Suppressor macrophage treated with lipopolysaccharide for 1 hour (primary cell): ENCODE measurements at places on chromosomes 11 and 22.

GRCh38 chr22:50670513-50670912 lies 2.1 kb upstream of the SHANK3 start:
- no peak for DNase-seq

DNA sequence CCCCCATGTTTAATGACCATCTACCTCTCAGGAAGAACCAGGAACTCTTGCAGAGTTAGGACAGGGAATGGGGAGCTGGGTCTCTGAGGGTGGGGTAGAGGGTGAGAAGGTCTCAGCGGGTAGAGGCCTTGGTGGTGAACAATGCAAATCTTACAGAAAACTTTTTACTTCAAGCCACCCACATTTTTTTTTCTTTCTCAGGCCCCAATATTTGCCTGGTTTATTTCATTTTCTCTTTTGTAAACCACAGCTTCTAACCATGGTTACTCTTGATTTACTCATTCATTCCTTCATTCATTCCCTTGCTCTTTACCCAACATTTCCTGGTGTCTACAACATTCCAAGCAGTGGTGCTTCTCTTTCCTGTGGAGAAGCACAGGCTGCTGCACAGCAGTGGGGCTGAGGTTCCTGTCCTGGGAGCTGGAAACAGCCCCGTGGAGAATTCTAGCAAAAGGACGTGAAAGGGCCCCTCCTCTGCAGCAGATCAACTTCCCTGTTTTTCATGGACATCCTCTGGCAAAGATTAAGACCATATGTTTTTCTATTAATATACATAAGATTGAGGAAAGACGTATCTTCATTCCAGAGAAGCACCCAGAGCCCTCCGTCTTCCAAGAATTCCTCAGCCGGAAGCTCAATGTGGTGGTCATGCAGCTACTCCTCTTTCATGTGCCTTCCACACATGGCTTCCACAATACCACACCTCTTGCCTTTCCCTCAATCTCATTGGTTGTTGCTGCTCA lies 224.4 kb upstream of the SESN3 start:
- no peak for DNase-seq

DNA sequence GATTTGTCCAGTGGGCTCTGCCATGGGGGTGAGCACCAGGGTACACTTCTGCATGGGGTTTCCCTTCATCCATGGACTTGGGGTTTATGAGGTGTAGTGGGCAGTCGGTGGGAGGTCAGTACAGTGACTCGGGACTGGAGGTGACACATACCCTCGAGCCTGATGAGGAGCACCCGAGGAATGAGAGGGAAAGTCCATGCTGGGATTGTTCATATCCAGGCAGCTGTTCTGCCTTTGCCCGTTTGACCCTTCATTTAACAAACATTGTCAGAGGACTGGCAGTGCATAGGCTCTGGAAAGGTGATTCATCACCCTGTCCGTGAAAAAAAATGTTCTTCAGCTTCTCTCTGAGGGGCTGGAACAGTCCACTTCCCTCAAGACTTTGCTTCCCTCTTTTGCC lies 2.7 kb downstream of the NAV2 start:
- peak; percentile 93 for DNase-seq

DNA sequence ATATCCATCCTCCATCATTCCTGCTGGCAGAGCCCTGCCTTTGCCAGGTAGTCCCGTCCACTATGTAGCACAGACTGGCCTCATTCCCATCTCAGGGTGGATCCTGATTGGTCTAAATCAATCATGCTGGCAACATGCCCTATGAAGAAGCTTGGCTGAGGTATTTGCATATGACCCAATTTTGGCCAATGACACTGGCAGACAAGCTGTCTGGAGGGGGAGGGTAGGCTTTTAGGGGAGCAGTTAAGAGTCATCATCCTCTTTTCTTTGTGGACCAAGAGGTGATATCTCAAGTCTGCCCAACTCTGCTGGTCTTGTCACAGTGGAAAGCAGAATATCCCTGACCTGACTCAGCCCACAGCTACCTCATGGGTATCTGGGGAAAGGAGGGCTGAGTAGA lies 5.1 kb downstream of the CCDC89 start:
- DNase-seq, result no peak

DNA sequence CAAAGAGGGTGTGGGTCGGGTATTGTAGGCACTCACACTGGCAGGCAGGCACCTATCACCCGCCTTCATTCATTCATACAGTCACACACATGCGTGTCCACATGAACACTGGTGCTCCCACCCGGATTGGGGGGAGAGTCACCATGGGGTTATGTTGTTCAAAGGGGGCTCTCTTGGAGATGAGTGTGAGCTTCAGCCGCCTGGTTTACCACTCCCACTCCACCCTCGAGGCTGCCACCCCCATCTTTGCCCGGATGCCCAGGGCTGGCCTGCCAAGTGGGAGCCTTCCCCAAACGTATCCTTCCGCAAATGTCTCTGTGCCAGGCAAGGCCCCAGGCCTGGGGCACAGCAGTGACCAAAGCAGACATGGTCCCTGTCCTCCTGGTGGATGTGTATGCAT lies 22.6 kb downstream of the MRGPRD start:
- DNase-seq, result no peak

DNA sequence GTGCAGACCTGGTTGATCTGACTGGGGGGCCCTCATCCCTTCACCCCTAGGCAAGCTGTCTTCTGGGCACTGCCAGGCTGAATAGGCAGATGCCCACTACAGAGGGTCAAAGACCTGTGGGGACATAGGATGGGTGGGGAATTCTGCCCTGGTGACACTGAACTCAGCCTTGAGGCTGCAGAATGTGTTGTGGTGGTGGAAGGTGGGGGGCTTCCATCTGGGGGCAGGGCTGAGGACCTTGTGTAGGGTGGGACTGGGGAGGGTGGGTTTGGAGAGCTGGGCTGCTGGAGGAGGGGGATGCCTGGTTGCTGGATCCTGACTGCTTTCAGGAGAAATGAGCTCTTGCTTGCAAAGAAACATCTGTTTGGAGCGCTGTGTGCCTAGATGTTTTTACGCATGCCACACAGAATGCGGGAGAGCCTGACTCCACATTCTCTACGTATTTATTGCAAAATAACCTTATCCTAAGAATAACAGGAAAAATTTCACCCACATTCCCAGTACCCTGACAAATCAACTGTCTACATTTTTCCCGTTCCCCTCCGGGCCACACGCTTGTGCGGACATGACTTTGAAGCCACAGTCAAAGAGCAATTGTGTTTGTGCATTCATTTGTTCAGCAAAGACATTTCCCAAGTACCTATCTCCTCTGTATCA lies 18.3 kb downstream of the SMIM38 start:
- DNase-seq, result no peak

DNA sequence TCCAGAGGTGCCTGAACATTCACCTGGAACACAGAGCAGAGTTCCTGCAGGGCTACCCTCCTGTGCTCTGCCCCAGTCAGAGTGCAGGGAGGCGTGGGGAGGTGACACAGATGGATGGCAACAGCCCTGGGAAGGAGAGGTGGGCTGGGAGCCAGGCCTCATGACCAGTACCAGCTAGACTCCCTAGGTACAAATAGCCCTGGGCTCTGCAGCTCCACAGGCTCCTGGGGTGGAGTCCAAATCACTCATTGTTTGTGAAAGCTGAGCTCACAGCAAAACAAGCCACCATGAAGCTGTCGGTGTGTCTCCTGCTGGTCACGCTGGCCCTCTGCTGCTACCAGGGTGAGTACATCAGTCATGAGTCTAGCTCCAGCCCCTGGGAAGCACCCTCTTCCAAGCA lies at the start of gene SCGB1D2:
Gene SCGB1D2, plus strand, starts transcription at position 219 of the 400 bp plus-strand sequence. Its CDS starts 69 bp downstream, at position 288.
- DNase-seq, result no peak

DNA sequence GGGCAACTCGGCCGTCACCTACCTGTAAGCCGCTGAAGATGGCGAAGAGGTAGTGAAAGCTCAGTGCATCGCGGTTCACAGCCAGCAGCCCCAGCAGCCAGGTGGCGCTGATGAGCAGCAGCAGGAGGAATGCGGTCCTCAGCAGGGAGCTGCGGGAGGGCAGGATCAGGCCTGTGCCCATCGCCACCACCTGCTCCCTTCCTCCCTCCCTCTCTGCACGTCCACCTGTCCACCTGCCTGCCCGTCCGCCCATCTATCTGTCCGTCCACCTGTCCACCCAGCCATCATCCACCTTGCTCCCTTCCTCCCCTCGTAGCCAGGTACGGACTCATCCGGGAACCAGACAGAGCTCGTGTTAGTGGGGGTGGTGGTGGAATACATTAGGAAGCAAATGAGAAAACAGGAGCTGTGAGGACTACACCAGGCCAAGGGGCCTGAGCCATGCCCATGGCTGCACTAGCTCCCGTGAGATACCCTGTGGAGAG lies 32.2 kb downstream of the TRMU start:
- peak; percentile 71 for DNase-seq

GRCh38 chr11:69686452-69686851 lies 11.3 kb upstream of the LTO1 start:
- DNase-seq, result no peak

DNA sequence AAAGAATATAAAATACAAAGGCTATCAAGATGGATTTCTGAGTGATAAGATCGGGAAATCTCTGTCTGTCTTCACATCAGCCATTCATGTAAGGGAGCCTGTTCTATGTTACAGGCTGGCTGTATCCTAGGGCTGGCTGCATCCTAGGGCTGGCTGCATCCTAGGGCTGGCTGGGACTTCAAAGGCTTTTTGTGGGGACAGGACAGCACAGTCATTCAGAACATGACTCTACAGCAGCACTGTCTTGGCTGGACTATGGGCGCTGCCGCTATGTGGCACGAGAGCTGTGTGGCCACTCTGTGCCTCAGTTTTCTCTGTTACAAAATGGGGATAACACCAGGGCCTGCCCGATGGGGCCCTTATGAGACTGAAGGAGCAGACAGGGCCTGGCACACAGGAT lies 10.2 kb downstream of the ADAMTS8 start:
- no peak for DNase-seq

DNA sequence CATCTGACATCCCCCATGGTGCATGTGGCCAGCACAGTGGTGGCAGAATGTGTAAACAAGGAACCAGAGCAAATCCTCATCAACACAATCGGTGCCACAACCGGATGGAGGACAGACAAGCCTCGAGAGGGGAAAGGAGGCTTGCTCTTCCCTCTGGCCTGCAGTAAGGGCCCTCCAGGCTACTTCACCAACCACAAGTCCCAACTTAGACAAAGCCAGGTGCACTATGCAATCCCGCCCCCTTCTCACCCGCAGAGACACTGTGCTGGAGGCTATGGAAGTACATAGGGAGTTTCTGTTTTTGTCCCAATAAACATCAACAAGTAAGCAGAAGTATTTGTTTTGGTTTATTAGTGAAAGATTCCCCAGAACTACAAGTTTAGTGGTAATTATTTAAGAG lies 54.3 kb downstream of the SPATA19 start:
- no peak for DNase-seq

- no peak for DNase-seq
These were observed 965 bp upstream of the PAMR1 start for GRCh38 chr11:35526370-35526792.

- no peak for DNase-seq
These were observed 51.6 kb downstream of the DHCR7 start for GRCh38 chr11:71396548-71397123.

DNA sequence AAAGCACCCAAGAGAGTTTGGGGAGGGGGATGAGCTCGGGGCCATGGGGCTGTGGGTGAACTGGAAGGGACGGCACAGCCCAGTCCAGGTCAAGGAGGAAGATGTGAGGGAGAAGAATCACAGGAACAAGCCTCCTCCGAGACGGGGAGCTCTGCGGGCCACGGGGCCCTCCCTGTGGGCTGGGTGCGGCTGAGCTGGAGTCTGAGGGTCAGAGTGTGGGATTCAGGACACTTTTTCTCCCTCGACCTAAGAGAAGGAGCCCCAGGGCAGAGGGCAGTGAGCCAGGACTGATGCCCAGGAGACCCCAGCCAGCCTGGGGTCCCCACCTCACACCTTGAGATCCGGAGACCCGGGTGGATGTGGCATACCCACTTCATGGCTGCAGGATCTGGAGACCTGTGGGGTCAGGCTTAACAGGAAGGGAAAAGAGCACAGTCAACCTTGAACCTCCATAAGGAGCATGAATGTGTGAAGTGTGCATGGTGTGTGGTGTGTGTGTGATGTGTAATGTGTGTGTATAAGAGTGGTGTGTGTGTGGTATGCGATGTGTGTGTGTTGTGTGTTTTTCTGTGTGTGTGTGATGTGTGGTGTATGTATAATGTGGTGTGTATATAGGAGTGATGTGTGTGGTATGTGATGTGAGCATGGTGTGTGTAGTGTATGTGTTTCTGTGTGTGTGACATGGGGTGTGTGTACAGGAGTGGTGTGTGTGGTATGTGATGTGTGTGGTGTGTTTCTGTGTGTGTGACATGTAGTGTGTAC lies 504.6 kb downstream of the BRD1 start:
- DNase-seq, result no peak

- no peak for DNase-seq
These were observed 26.8 kb upstream of the CELSR1 start for GRCh38 chr22:46564084-46564714.

DNA sequence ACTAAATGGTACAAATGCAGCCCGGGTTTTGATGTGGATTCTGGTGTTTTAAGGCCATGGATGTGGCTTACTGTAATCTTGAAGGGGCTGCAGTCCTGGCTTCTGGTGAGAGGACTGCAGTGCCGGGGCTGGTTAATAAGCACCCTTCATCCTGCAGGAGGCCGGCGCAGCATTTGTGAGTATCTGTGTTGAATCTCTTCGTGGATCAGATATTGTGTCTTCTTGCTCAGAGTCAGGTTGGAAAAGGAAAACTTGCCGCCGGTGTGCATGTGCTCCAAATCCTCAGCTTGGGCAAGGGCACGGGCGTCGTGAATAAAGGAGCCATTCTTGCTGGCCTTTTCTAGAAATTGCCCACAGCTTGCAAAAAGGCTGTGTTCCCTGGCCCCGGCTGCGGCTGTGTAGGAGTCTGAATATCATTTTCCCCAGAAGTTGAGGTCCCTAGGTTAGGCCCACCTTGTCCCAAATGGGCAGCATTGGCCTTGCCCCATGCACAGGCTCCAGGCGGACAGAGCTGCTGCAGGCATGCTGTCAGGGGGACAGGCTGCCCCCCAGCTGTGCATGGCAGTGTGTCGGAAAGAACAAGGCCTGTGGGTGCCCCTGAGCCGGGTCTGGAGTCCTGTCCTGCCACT lies 28.9 kb upstream of the PARVB start:
- DNase-seq, result no peak

GRCh38 chr11:73907191-73907590 lies 30.4 kb downstream of the PAAF1 start:
- DNase-seq, result peak; percentile 39

DNA sequence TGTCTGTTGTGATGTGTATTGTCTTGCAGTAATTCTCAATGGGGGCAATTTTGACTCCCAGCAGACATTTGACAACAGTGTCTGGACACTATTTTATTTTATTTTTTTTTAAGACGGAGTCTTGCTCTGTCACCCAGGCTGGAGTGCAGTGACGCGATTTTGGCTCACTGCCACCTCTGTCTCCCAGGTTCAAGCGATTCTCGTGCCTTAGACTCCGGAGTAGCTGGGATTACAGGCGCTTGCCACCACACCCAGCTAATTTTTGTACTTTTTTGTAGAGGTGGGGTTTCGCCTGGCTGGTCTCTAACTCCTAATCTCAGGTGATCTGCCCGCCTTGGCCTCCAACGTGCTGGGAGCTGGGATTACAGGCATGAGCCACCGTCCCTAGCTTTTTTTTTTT lies 1.4 kb downstream of the RPS6KB2 start:
- DNase-seq, result no peak

GRCh38 chr11:61961570-61962212 lies 5.7 kb downstream of the FTH1 start:
- peak; percentile 52 for DNase-seq
